T-cell (primary cell): ENCODE measurements at places on chromosomes 7 and 10. TPM values are rescaled to one million over a fixed set of nuclear protein-coding genes. Genes with fewer than 3 reads are reported as not detected.

DNA sequence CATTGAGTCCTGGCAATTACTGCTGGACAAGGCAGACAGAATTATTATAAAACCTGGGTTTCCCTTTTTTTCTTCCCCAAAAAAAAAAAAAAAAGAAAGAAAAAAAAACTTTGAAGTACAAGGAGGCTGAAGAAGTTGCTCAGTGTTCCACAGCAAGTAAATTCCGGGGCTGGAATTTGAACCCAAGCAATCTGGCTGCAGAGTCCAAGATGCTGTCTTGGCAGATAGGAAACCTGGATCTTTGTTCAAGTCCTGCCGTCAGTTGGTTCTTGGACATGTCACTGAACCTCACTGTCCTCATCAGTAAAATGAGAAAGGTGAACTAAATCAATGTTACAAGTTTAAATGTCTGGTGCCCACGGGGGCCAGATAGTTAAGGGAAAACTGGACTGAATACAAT, 35.3 kb downstream of the ARID5B start:
- DNase-seq: no peak

DNA sequence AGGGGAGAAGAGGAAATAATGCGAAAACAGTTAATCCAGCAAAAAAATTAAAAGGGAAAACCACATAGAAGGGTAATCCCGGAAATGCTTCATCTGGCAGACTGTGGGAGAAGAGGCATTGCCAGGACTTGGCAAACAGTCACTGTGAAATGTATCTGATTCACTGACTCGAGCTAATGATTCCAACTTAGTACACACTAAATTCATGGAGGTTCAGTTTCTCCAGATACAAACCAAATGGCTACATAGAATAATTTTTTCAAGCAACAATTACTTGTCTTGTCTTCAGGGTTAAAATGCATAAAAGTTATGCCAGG, 36.4 kb downstream of the GDI2 start:
- no peak for DNase-seq

- DNase-seq: no peak
These were observed 36.9 kb downstream of the ENTPD1 start for GRCh38 chr10:95792874-95793285.

DNA sequence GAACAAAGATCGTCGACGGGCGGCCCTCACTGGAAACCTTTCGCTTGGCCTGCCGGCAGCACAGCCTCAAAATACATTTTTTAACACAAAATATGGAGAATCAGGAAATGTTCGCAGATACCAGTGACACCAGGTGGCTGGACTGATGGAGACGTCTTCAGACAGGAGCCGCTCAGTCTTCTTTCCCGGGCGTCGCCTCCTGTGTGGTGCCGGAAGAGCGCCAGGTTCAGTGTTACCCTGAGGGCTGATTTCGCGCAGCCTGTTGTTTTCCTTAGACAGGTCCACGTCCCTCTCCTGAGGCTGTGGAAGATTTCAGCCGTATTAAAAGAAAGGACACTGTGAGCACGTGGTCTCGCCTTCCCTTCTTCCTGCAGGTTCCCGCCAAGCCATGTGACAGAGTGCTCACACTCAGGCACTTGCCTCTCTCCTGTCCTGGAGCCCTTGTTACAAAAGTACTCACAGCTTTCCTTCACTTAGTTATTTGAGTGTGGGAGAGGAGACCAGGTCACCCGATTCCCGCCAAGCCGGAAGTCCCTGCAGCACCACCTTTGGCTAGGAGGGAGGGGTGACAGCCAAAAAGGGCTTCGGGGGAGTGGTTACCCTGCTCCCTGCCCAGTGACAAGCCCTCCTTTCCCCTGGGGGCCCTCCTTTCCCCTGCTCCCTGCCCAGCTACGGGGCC, 21.7 kb upstream of the PWWP2B start:
- DNase-seq: no peak

DNA sequence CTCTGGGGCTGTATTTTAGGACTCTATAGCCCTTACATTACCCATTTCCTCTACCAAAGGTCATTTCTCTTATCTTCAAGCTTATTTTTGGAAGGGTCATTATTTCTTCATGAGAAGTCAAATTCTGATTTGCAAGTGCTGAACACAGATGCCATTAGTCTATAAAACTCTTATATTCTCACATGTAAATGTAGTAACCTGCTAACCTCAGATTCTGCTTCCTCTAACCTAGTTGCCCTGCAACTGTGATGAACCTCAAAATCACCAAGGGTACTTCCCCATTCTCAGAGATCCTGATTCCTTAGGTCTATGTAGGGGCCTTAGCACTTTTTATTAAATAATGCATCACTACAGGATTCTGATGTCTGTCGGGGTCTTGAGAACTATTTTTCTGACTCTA, 6.3 kb downstream of the FAS start:
- no peak for DNase-seq

DNA sequence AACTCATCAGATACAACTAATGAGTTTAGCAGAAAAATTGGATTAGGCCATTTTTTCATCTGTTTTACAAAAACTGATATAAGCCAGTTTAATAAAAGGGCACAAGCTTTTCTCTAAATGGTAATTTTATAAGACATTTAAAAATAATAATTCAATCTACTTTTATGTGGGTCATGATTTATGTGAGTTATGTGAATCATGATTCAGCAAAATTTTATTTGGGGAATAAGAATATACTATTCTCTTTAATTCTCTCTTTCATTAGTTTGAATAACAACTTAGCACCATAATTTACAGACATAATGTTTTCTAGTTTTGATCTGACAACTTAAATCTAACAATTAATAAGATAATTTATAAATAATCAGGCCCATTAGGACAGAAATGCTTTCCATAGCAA, 63.8 kb upstream of the TEX47 start:
- no peak for DNase-seq

Gene CCDC7
- total RNA-seq: 74.6 TPM

DNA sequence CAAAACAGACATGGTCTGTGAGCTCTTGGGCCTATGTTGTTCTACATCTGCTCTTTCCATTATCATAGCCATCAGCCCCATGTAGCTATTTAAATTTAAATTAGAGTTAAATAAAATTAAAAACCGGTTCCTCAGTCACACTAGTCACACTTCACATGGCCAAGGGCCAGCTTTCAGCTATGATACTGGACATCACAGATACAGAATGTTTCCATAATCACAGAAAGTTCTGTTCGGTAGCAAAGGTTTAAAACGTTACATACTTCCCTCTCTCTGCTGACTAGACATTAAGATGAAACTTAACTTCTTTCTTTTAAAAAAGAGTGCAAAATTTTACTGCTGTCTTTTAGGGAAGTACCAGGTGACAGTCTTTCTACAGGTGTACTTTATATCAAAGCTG, 43.0 kb downstream of the SRPK2 start:
- DNase-seq: no peak

- DNase-seq: no peak
These were observed 24.9 kb downstream of the CALD1 start for GRCh38 chr7:134804351-134804750.

Gene MSMB
- not detected for total RNA-seq

GRCh38 chr10:61835069-61835945, 66.2 kb upstream of the ARID5B start:
- no peak for DNase-seq

Gene MYH16
- total RNA-seq: not detected

Gene EEPD1
- total RNA-seq: 4.2 TPM

DNA sequence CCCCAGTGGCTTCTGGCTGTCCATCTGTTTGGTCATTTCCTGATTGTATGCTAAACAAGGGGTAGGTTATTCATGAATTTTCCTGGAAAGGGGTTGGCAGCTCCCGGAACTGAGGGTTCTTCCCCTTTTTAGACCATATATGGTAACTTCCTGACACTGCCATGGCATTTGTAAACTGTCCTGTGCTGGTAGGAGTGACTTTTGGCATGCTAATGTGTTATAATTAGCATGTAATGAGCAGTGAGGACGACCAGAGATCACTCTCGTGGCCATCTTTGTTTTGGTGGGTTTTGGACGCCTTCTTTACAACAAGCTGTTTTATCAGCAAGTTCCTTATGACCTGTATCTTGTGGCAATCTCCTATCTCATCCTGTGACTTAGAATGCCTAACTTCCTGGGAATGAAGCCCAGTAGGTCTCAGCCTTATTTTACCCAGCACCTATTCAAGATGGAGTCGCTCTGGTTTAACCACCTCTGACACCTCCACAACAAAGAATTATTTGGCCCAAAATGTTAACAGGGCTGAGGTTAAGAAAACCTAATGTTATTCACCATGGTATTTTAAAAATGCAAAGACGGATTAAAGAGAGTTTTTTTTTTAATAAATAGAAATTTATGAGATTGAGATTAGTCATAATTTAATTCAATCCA, 2.4 kb upstream of the PTN start:
- DNase-seq: no peak

- DNase-seq: no peak
These were observed 7.4 kb upstream of the VIM start for GRCh38 chr10:17220652-17221100.

Gene PRSS37
- total RNA-seq: not detected

GRCh38 chr7:74297516-74298233, 8.5 kb downstream of the CLIP2 start:
- no peak for DNase-seq

- no peak for DNase-seq
These were observed 205.0 kb downstream of the DIP2C start for GRCh38 chr10:484441-484924.

Gene CPA5
- 1.2 TPM for total RNA-seq

DNA sequence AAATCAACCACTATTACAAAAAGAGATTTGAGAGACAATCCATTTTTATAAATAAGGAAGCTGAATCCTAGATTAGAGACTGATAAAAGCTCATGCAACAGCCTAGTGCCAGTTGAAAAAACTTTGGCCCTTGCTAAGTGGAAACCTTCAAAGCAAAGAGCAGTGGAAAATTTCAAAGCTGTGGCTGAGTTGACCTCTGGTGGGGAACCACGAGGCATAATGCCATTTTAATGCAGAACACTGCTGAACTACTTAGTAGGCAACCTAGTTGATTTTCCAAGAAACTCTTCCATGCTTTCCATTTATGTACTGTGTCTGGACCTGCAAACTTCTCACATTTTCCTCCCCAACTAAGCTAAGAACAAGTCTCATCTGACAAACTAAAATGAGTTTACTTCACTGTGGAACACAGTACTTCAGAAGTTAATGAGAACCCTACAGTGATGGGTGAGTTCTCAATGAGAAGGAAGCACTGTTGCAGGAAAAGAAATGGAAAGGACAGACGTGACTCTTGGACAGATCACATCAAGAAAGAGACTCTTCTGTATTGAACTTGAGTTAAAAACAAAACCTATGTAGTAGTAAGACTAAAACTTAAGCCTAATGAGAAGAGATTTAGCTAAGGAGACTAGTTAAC, 19.5 kb downstream of the FZD9 start:
- DNase-seq: no peak

Gene EFCAB10
- 0.72 TPM for total RNA-seq

Gene CDK14
- 0.86 TPM for total RNA-seq
